CD4-positive, alpha-beta T cell treated with Interleukin-6 at 100 ng/mL for 8 hours (primary cell): ENCODE measurements at places on chromosomes 2 and 18.

GRCh38 chr2:149360106-149360505 lies 29.7 kb downstream of the LYPD6 start:
- DNase-seq: no peak

- peak; percentile 36 for DNase-seq
These were observed 239.3 kb downstream of the PRKCE start for GRCh38 chr2:45890819-45891218.

- DNase-seq: no peak
These were observed 167.5 kb downstream of the SLC39A10 start for GRCh38 chr2:195824478-195824877.

GRCh38 chr2:26088038-26088643 lies 54.3 kb downstream of the RAB10 start:
- DNase-seq: peak; percentile 29

- no peak for DNase-seq
These were observed 369.0 kb upstream of the KCNJ3 start for GRCh38 chr2:154329510-154329909.

- DNase-seq: no peak
These were observed 3.9 kb upstream of the ERMN start for GRCh38 chr2:157329524-157329923.

GRCh38 chr18:38494065-38494464 lies 928.5 kb upstream of the CELF4 start:
- no peak for DNase-seq

GRCh38 chr2:62362561-62362960 lies 143.4 kb downstream of the TMEM17 start:
- DNase-seq: no peak

- DNase-seq: no peak
These were observed 83.0 kb downstream of the STPG4 start for GRCh38 chr2:47072018-47072691.

DNA sequence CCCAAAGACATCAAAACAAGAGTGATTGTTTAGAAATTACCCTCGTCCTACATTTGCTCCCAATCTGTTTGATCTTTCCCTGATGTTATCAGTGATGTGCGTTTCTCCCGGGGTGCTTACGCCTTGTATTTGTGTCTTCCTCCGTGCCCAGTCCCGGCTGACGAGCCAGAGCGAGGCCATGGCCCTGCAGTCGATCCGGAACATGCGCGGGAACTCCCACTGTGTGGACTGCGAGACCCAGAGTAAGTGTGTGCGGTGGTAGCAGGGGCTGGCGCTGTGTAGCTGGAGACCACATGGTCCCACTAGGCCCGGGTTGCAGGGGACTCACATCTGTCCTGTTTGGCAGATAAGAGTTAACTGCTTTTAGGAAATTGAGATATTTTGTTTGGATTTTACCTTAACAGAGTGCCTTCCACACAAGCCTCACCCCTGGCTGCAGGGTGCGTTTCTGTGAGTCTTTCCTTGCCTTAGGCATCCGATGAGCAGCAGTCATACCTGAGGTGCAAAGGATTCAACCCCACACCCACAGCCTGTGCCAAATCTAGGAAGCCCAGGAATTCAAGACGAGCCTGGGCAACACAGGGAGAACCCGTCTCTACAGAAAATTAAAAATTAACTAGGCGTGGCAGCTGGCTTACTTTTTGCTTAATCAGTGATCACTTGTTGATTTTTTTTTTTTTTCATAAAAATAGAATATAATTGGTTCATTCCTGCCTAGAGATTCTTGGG lies 127.4 kb downstream of the GBX2 start:
- DNase-seq: no peak

DNA sequence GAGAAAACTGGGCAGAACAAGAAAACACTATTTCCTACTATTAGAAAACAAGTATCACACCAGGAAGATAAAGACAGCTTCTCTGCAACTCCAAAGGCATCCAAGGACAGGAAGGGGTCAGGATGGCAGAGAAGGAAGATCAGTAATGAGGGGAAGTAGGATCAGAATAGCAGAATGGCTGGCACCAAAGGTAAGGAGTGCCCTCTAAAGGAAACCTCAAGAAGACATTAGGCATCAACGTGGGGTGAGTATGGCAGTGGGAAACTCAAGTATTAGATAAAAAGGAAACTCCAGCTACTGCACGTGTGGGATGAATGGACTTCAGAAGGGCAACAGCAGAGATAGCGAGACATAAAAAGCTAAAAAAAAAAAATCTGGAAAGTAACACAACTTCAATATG lies 25.9 kb downstream of the HDLBP start:
- no peak for DNase-seq

GRCh38 chr2:203802342-203803052 lies 65.1 kb upstream of the CTLA4 start:
- DNase-seq: peak; percentile 37

DNA sequence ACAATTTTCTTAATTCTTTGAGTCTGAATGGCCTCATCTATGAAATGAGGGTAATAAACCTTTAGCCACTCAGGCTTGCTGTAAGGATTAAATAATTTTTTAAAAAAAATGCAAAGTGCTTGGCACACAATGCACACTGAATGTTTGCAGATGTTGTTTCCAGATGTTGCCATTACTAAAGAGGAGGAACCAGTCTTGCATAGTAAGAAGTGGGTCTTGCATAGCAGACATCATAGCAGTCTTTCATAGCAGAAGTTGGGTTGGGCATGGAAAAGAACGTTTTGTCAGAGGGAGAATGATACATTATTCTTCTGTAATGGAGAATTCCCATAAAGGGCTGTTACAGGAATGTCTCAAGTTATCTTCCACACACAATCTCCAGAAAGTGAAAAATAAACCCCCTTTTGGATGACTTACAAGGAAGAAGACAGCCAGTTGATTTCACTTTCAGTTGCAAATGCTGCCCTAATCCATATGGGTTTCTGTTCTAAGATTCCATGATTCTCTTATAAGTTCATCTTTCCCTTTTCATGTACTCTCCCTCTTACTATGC lies 327.7 kb downstream of the SUCLG1 start:
- DNase-seq: no peak

GRCh38 chr2:133266041-133266925 lies 302.0 kb downstream of the NCKAP5 start:
- no peak for DNase-seq

DNA sequence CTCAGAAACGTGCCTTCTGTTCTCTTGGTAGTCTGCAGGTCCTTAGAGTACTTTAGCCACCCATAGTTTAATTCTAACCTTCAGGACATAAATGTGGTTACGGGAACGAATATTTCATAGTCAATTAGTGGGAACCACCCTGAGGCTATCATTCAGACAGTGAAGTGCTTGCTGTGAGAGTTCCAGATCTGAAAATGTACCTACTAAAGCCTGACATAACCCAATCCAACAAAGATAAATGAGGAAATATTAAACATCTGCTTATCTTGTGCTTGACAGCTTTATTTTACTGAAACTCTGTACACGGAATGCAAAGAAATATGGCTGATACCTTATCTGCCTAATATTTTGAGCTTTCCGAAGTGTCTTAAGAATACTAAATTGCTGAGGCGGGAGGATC lies 43.0 kb downstream of the RAB27B start:
- no peak for DNase-seq

GRCh38 chr2:216159646-216160045 lies 50.5 kb downstream of the XRCC5 start:
- DNase-seq: no peak

DNA sequence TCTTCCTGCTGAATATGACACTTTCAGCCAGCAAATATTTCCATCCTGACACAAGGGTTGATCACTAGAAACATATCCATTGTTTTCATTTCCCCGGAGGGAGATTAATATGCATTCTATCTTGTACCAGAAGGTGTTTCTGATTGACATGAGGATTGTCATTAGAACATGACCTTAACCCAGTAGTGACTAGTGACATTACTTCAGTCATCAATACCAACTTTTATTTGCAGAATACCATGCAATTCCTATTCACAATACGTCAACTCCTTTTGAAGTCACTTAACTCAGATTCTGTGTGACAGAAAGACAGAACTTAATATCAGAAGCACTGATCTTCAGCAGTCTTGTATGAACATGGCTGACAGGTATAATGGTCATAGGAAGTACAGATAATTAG lies 1108.9 kb upstream of the CRIM1 start:
- no peak for DNase-seq

DNA sequence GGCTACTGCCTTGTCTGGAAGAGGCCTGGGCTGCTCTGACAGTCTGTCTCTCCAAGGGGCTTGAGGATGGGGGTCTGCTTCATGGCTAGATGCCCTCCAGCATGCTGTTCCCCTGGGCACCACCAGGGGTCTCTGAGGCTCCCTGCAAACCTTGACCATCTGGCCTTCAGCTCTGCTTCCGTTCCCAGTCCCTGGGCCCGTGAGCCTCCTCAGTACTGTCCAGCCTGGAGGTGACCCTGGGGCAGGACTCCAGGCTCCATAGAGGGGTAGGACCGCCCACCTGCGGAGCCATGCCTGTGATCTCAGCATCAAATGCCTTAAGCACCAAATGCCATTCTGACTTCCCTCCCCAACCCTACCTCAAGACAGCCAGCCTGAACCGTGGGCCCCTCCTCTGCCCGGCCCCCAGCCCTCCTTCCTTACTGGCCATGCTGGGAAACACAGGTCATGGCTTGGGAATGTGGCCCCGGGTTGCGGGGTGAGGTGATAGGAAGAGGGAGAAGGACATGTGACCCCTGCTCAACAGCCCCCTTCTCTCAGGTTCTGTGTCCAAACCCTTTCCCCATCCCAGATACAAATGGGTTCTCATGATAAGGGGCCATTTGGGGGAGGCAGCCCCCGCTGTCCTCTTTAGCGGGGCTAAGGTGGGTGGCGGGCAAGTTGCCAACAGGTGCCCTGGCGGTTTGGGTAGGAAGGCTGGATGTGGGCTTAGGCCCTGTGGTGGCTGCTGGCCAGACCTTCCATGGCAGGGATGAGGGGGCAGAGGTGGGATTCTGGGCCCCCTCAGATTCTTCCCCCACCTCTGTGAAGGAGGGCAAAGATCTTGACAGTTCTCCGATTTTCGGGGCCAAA lies 25.0 kb downstream of the SPEG start:
- DNase-seq: peak; percentile 20

- no peak for DNase-seq
These were observed 116.4 kb downstream of the TAF4B start for GRCh38 chr18:26342646-26343045.

GRCh38 chr18:79575891-79576685 lies 103.5 kb upstream of the CTDP1 start:
- DNase-seq: no peak

DNA sequence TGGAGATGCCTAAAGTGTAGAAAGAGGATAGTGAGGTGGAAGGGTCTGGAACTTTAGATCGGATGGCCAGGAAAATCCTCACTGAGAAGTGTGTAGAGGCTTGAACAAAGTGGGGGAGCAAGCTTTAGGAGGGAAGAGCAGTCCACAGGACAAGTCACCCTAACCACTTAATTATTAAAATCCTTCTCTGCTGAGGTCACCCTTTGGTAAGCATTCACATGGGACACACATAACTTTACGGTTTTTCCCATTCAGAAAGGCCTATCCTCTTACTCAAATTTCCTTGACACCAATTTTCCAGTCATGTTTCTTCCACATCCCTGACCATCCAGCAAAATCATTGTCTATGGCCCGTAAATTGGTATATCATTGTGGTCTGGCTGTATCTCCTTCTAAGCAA lies 31.0 kb upstream of the ZEB2 start:
- no peak for DNase-seq

DNA sequence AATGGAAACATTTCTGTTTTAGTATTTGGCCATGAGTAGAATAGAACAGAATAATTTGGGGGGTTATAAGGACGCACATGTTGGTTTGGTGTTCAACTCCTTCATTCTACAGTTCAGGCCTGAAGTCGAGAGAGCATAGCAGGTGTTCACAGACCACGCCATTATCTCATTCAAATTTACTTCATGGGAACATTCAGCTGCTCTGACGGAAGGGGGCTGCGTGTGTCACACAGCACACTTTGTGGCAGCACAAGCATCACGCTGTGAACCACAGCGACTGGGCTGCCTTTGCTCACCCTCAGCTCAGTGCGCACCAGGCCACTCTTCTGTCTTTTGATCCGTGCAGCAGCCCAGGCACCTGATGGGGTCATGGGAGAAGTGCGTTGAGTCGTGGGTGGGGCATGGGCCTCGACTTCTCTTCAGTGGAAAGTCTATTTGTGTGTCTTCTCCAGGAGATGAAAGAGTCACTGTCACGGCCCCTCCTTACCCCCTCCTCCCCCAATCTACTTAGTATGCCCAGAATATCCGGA lies 348.6 kb upstream of the SALL3 start:
- no peak for DNase-seq

DNA sequence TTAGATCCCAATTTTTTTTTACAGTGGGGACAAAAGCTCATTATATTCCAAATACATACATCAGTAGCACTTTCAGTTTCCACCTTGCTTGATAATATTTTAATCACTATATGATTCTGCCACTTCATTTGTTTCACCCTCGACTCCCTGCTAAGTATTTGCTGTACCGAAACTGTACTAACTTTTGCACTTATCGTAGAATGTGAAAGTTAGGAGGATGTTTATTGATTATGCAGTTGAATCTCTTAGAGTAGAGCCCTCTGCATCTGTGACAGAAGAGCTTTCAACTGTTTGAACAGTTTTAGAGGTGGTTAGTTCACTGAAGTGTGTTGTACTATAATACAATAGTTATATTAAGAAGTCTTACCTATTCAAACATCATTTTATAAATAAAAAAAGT lies 20.8 kb downstream of the NCOA1 start:
- no peak for DNase-seq

DNA sequence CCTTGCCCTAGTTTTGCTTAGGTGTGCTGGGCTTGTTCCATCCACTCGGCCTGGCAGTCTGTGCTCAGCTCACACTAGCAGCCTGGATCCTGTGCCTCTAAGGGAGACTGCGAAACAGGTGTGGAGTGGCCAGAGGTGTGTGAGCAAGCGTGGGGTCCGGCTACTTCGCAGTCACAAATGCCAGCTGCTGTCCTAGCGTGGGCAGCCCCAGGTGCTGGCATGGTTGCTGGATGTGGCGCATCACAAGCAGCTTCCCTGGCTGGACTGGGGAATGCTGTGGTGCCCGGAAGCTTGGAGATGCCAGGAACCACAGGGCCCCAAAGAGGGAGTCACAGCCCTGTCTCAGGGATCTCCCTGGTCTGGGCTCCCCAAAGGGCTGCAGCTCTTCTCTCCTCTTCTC lies 119.0 kb upstream of the TMEFF2 start:
- DNase-seq: no peak

DNA sequence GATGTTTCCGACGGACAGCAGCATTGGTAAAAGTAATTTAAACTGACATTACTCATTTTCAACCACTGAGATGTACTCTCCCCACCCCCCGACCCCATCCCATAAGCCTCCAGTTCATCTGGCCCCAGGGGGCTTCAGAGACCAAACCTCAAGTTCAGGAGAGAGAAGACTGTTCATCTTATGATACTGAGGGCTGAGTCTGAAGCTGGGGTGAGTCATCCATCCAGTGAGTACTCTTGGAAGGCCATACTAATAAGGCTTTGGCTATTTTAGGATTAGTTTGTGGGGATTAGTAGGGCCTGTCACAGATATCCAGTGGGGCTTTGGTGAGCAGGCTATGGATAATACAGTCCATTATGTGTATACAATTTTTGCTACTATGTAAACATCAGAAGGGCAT lies 125.3 kb upstream of the APCDD1 start:
- no peak for DNase-seq
